Germinal center (tissue), 1 donor: ENCODE measurements at places on chromosomes 16 and 17.
A peak's percentile ranks its signal among the peaks of the same experiment; 100 is the strongest.

DNA sequence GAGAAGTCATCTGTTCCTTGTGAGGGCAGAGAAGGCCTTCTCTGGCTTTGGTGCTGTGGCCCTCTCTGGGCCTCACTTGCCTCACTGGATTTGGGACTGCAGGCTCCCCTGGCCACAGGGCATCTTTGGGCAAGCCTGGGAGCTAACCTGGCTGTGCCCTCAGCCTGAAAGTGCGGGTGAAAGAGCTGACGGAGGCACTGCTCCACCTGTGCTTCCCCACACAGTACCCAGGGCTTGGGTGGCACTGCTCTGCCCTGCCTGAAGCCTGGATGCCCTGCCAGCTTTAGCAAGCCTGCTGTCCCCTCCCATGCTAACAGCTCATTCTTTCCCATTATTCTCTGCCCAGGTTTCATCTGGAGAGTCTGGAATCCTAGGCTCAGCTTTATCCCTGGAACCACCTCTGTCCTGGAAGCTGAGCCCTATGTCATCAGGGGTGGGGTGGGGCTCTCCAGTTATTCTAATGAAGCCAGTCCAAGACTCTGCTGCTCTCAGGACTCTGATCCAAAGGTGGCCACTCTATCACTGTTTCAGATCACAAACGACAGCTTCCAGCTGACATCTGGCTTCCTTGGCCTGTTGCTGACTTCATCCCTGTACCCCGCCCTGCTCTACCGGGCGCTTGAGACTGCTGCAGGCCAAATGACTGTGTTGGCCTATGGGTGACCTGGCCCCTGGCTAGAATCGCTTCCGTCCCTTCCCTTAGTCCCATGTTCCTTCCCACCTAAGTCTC, 29.3 kb downstream of the HIC1 start:
- DNase-seq, result no peak

GRCh38 chr17:77959126-77959925, 823 bp downstream of the TNRC6C start:
- DNase-seq, result peak; percentile 42

DNA sequence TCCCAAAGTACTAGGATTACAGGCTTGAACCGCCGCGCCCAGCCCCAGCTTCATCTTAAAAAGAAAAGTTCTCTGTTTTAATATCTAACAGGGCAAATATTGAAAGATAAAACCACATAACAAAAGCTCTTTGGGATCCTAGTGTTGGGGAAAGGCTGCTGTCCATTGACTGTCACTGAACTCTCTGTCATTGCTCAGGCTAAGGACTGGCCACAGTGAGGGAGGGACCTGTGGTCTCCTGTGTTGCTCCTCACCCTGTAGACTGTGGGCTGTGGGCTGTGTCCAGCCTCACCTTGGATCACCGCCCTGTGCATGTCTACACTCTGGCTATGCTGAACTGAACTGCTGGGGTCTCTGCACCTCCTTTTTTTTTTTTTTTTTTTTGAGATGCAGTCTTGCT, 11.3 kb upstream of the PYDC1 start:
- no peak for DNase-seq

GRCh38 chr17:76239538-76240274, 587 bp downstream of the RNF157 start:
- no peak for DNase-seq

DNA sequence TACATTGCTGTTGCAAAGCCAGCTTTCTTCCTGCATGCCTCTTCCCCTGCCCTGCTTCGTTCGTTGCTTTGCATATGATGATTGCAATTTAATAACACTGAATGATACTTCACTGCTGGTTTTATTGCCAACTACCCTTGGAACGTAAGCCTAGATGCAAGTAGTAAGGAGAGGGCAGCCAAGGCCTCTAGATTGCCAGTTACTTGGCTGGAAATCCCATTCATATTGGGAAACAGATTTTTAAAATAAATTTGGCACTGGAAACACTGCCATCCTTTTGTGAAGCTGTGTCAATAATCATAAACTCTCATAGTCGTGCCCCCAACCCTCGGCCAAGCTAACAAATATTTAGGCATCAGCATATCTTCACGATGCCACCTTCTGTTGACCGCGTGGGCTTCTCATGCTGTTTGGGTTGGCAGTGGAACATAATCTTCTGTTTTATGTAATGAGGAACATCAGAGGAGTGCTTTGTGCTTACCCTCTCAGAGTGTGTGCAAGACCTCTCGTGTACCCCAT, 86.5 kb downstream of the MAP2K6 start:
- DNase-seq, result no peak

- peak; percentile 22 for DNase-seq
Measured at GRCh38 chr17:57810721-57811637, 38.9 kb downstream of the MRPS23 start.

DNA sequence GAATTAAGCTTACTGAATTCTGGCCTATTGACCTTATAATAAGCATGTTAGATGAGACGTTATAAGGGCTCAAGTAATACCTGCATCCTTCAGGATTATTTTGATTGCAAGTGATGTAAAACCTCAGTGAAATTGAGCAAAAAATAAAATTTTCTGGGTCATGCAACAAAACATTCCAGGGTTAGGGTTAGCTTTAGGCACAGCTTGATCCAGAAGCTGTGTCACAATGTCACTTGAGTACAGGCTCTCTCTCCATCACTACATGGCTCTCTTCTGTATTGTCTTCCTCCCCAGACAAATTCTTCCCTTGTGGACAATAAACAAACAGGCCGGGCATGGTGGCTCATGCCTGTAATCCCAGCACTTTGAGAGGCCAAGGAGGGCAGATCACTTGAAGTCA, 3.6 kb upstream of the NUP93 start:
- no peak for DNase-seq

GRCh38 chr17:69639096-69639495, 224.6 kb downstream of the MAP2K6 start:
- DNase-seq, result no peak

DNA sequence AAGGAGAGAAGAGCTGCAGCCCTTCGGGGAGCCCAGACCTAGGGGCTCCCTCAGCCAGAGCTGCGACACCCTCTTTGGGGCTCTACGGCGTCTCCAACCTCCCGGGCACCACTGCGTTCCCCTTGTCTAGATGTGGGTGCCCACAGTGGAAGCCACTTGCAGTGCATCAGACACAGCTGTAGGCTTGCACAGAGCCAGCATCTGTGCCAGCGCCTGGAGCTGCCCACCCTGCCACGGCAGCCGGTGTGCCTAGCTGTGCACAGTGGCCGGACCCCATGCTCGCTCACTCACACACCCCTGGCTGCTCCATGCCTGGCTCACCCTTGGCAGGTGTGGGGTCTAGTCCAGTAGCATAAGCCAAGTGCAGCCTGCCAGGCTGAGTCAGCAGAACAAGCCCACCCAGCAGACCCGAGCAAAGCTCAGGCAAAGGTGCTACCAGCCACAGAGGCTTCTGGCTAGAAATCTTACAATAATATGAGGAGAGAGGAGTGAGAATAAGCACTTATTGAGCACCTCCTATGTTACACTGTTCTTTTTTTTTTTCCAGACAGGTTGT, 12.9 kb upstream of the KDM8 start:
- DNase-seq, result no peak

- peak; percentile 51 for DNase-seq
Measured at GRCh38 chr17:67245694-67246402, 852 bp upstream of the HELZ start.

DNA sequence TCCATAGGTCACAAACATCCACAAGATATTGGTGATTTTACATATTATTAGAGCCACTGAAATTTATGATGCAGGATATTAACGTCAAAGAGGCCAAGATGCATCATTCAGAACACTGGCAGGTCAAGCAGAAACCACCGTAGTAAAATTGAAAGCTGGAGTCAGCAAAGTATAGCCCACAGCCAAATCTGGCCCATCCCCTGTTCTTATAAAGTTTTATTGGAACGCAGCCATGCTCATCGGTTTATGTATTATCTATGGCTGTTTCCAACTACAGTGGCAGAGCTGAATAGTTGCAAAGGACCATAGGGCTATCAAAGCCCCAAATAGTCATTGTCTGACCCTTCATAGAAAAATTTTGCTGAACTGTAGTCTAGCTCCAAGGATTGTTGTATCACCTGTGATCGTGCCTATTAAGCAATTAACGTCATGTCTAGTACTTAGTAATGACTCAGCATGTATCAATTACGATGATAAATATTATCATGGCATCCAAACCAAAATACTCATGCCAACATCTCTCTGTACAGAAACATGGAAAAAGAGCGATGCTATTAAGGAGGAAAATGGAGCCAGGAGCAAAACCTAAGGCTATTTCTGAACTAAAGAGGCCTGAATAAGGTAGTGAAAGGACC, 165.6 kb downstream of the IRX3 start:
- no peak for DNase-seq

DNA sequence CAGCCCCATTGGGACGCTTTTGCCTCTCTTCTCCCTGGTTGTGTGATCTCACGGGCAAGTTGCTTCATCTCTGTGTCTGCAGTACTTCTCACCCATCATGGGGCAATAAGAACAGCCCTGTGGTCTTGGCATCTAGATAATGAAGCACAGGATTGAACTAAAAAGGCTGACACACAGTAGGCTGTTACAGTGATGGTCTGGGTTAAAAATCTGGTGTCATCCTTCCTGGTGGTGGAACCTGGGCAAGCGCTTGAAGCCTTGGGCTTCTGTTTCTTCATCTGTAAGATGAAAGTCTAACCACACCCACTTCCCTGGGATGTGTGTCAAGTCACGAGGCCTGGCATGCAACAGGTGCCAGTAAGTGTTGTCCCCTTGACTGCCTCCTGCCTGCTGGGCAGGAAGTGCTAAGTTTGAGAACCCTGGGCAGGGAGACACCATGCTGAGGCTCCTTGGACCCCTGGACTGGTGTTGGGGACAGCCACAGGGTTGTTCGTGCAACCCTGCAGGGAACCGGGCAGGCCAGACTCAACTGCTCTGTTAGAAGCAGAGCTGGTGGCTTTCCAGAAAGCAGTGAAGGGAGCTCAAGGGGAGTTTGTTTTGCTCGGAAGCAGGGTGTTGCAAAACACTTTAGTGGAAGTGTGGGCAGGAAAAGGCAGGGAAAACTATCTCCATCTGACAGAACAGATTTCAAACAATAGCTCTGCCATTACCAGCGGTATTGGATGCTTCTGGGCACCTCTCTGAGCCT, 5.9 kb upstream of the MAP2K3 start:
- no peak for DNase-seq

DNA sequence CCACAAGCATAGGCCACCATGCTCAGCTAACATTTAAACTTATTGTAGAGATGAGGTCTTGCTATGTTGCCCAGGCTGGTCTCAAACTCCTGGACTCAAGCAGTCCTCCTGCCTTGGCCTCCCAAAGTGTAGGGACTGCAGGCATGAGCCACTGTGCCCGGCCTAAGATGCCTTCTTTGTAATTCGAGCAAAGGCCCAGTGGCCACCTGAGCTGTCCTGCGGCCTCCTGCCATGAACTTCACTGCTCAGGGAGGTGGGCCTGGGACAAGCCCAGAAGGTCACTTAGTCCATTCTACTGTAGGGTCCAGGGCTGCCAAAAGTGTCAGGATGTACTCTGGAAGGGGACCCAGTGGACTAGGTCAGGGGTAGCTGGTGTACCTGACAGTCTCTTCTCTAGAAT, 30.5 kb downstream of the DHX38 start:
- DNase-seq, result no peak

GRCh38 chr17:83201206-83202001, 122.0 kb downstream of the METRNL start:
- no peak for DNase-seq

- DNase-seq, result no peak
Measured at GRCh38 chr16:57127836-57128235, 35.5 kb downstream of the CPNE2 start.

DNA sequence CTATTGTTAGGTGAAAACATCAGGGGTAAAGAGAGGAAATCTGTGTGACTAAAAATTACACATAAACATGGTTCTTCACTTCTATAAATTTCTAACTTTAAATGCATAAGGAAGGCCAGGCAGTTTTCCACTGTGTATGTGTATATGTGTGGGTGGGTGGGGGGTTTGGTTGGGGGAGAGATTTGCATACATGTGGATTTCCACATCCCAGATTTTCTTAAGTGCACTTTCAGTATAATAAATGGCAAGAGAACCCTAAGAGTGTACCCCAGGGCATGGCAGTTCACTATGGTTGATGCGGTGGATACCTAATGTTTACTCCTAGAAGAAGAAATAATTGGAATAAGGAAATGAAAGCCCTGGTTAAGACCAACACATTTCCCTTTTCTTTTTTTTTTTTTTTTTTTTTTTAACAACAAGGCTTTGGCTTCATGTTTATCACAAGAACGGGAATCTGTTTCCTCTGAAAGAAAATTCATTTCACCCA, 451.8 kb upstream of the CCL2 start:
- no peak for DNase-seq

- no peak for DNase-seq
Measured at GRCh38 chr16:61937646-61938045, 98.6 kb downstream of the CDH8 start.

GRCh38 chr17:44351464-44351863, 6.4 kb downstream of the GRN start:
- no peak for DNase-seq

GRCh38 chr17:6577686-6578263, 21.4 kb upstream of the PITPNM3 start:
- no peak for DNase-seq

DNA sequence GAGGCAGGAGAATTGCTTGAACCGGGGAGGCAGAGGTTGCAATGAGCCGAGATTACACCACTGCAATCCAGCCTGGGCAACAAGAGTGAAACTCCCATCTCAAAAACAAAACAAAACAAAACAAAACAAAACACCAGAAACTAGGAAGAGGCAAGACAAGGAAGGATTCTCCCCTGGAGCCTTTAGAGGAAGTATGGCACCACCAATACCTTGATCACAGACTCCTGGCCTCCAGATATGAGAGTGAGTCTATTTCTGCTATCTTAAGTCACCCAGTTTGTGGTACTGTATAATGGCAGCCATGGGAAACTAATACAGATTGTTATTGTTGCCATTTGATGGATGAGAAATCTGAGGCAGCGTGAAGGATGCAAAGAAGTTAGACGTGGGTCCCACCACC, 14.6 kb upstream of the CPPED1 start:
- DNase-seq, result no peak

- DNase-seq, result no peak
Measured at GRCh38 chr16:72837846-72838585, 209.9 kb downstream of the ZFHX3 start.

GRCh38 chr16:57775661-57776469, 26.4 kb downstream of the KIFC3 start:
- no peak for DNase-seq

GRCh38 chr16:2155977-2156848, 631 bp downstream of the TRAF7 start:
- no peak for DNase-seq

- no peak for DNase-seq
Measured at GRCh38 chr16:82720414-82720813, 93.6 kb downstream of the CDH13 start.

DNA sequence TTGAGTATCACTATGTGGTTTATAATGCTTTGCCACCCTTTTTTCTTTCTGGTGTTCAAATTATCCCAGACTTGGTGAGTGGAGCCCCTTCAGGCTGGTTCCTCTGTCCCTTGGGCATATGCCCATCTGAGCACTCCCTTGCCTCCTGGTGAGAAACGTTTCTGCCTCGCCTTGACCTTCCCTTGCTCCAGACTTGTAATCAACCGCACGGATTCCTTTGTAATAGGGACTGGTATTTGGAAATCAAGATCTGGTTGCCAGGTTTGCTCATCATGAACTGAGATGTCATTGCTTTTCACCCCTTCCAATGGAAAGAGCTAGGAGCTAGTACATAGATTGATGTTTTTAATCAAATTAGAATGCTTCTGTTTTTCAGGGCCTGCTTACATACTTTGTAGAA, 43.7 kb downstream of the SEC14L1 start:
- DNase-seq, result no peak

- DNase-seq, result no peak
Measured at GRCh38 chr17:8475781-8476180, 40.1 kb downstream of the NDEL1 start.

GRCh38 chr16:31507929-31508705, at the start of gene RUSF1:
Gene RUSF1 (minus strand): TSS chr16:31508391. CDS start chr16:31508373, 18 bp downstream.
- peak; percentile 74 for DNase-seq
